ENCODE measurements at places on chromosomes 1 and 21.

GRCh38 chr1:235077571-235078479 is 50.8 kb downstream of the TOMM20 start:
- H3K36me3 ChIP-seq: no peaks in the 10 kb centered on the region
- DNase-seq: no peak
- H3K4me3 ChIP-seq: no peak overlapping the region
- H3K27ac ChIP-seq: no peak overlapping the region
- H3K4me1 ChIP-seq: peaks cover 16% of the 10 kb centered on the region
- peaks cover 2% of the 10 kb centered on the region for H3K27me3 ChIP-seq

GRCh38 chr1:16117369-16117768 is 38.5 kb downstream of the EPHA2 start:
- no peak overlapping the region for H3K4me3 ChIP-seq
- H3K36me3 ChIP-seq: no peaks in the 10 kb centered on the region
- no peak for DNase-seq
- H3K27me3 ChIP-seq: peaks cover 7% of the 10 kb centered on the region

DNA sequence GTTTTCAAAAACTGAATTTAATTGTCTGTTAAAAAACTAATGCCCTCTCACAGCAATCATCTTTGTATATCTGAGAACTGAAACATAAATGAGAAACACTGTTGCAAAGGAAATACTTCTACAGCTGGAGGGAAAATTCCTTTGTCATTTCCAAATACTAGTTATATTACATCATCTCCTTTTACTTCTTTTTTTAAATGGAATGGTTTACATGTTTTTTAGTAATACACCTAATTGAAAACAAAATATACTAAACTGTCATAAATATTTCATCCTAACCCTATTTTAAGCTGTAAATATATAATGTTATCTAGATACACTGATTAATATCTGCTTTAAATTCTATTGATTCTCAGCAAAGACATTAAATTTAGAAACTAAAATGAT is 19.1 kb downstream of the CDC42BPA start:
- no peaks in the 10 kb centered on the region for H3K27me3 ChIP-seq
- no peak overlapping the region for H3K4me3 ChIP-seq
- no peak overlapping the region for H3K27ac ChIP-seq
- H3K4me1 ChIP-seq: peaks cover 2% of the 10 kb centered on the region
- no peak for DNase-seq

GRCh38 chr1:40818264-40818961 is 34.8 kb downstream of the KCNQ4 start:
- H3K4me3 ChIP-seq: peak overlapping the region; percentile 77
- peak; percentile 75 for DNase-seq
- H3K27ac ChIP-seq: no peak overlapping the region

Measured in glutamatergic neuron (in vitro differentiated cells).